Right forelimb (tissue), 1 donor: ENCODE measurements at places on chromosomes 12 and 14.

GRCh38 chr12:16003460-16003859 lies 92.3 kb downstream of the DERA start:
- DNase-seq: no peak

- DNase-seq: no peak
Observed at GRCh38 chr12:66072566-66072965, 58.0 kb downstream of the LLPH start.

DNA sequence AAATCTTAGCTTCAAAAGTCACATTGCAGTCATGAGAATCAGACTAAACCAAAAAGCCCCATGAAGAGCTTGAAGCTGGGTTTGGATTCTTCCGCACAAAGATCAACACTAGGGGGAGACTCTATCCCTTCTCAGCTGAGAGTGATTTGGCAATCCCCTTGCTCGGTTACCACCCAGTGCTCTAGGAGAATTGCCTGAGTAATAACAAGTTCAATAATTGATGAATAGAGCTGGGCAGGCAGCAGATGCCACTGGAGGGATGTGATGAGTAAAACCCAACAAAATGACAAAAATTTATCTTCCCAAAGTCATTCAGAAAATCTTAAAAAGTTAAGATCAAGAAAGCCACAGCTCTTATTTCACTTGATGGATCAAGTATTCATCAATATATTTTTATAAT lies 185.6 kb upstream of the ARID2 start:
- DNase-seq: peak; percentile 54

DNA sequence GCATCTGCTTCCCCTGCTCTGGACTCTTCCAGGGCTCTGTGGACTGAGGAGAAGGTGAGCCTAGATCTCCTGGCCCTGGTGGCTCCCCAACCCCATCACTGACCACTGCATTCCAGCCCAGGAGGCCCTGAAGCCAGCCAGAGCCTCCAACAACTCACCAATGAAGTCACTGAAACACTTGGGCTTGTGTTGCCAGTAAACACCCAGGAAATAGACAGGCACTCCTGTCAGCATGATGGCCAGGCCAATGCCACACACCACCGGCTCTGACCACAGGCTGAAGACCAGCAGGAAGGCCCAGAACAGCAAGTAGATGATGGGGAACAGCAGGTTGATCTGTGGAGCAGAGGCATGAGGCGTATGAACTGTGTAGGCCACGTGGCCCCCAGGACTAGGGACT lies 8.8 kb upstream of the CEBPE start:
- DNase-seq: no peak

DNA sequence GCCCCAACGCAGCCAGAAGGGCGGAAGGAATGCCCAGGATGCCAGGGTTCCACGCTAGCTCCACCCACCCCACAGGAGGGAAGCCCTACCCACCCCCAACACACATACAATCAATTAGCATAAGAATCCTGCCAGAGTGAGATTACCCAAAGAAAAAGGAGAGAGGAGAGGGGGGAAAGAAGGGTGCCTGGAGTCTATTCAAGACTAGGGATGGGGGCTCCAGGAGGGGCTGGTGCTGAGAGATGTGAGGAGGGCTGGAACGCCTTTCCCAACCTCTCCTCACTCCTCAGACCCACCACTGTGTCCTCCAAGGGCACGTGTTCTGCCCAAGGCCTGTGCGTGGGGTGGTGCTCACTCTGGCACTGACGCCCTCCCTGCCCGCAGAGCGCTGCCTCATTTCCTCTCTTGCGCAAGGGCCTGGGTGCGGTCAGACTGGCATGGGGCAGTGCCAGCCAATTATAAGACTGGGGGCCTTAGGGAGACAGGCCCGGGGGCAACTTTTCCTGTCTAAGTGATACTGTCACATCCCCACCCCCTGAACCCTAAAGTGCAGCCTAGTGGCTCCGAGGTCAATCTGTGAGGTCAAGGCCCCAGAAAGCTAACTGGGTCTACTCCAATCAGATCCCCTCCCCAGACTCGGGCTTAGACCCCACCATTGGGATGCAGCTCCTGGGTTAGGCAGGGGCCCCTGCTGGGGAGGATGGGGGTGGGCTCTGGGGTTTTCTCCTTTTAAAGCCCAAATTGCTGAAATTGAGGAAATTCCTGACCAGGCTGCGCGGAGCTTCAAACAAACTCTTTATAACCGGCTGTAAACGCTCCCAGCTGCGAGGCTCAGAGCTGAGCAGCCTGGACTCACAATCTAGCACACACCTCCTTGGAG lies 10.2 kb upstream of the ITGB7 start:
- no peak for DNase-seq

DNA sequence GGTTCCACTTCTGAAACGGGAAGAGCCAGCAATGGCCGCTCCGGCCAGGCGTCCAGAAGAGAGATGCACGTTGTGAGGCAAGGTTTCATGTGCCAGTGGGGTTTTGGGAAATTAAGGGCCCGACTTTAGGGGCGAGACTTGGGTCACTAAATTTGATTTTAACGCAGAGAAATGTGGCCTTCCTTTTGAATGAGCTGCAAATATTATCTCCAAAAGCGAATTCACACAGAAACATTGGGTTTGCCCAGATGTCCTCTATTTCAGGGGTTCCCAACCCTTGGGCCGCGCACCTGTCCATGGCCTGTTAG lies 2.3 kb upstream of the RNASE4 start:
- no peak for DNase-seq

- no peak for DNase-seq
Observed at GRCh38 chr12:62879691-62880090, 55.3 kb downstream of the PPM1H start.
